Endothelial cell (in vitro differentiated cells): ENCODE measurements at places on chromosomes 1 and 21.

- H3K27me3 ChIP-seq, result no peaks in the 10 kb centered on the region
- no peak overlapping the region for H3K4me3 ChIP-seq
- no peak for DNase-seq
- no peaks in the 10 kb centered on the region for H3K36me3 ChIP-seq
These were observed 232.0 kb upstream of the PLXNA2 start for GRCh38 chr1:208475951-208476845.

GRCh38 chr1:160538985-160539651, 16.1 kb upstream of the SLAMF6 start:
- H3K4me3 ChIP-seq, result no peak overlapping the region
- peak overlapping the region; percentile 100 for H3K27ac ChIP-seq
- DNase-seq, result no peak

DNA sequence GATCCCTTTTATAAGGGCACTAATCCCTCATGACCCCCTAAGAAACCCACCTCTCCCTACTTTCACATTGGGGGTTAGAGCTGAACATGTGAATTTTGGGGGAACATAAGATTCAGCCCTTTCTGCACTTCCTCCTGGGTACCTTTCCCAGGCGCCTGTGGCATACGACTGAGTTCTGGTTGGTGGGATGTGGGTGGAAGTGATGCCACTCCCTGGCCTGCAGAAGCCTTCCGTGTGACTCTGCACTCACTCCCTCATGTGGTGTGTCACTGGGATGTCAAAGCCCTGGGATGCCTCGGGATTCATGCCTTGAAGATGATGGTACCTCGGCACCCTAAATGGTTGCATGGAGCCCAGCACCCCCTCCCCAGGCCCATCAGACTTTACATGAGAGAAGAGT, 28.3 kb upstream of the VASH2 start:
- no peak overlapping the region for H3K27ac ChIP-seq
- H3K27me3 ChIP-seq, result peaks cover 6% of the 10 kb centered on the region
- no peak for DNase-seq
- H3K36me3 ChIP-seq, result peaks cover 8% of the 10 kb centered on the region

DNA sequence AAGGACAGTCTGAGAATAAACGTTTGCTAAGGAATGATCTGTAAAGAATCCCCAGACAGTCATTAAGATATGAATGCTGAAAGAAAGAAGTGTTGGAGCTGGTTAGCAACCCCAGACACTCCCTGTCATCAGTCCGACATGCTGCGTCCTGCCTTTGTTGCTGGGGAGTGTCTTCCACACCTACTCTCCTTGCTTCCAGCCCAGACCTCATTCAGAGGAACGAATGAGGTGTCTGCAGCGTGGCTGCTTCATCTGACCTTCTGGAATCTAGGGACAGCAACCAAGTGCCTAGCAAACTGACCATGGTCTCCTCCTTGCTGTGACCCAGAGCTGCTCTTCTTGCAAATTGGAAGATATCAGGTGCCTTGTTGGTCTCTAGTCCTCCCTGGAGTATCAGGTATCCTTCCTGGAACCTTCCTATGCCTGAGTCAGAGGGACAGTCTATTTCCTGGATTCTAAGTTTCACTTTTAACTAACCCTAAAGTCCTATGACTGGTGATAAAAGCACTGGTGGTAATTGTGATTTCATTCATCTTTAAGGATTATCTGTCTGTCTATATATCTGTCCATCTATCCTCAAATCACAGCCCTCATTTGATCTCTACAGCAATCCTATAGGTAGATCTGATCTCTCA, 45.3 kb downstream of the NFASC start:
- no peak overlapping the region for H3K27ac ChIP-seq
- H3K36me3 ChIP-seq, result no peaks in the 10 kb centered on the region
- H3K4me1 ChIP-seq, result peaks cover 9% of the 10 kb centered on the region
- no peak for DNase-seq

GRCh38 chr1:111218701-111219556, 8.6 kb upstream of the CHI3L2 start:
- H3K36me3 ChIP-seq, result peaks cover 3% of the 10 kb centered on the region
- H3K27ac ChIP-seq, result peak overlapping the region; percentile 80
- peaks cover 76% of the 10 kb centered on the region for H3K4me1 ChIP-seq
- DNase-seq, result no peak

DNA sequence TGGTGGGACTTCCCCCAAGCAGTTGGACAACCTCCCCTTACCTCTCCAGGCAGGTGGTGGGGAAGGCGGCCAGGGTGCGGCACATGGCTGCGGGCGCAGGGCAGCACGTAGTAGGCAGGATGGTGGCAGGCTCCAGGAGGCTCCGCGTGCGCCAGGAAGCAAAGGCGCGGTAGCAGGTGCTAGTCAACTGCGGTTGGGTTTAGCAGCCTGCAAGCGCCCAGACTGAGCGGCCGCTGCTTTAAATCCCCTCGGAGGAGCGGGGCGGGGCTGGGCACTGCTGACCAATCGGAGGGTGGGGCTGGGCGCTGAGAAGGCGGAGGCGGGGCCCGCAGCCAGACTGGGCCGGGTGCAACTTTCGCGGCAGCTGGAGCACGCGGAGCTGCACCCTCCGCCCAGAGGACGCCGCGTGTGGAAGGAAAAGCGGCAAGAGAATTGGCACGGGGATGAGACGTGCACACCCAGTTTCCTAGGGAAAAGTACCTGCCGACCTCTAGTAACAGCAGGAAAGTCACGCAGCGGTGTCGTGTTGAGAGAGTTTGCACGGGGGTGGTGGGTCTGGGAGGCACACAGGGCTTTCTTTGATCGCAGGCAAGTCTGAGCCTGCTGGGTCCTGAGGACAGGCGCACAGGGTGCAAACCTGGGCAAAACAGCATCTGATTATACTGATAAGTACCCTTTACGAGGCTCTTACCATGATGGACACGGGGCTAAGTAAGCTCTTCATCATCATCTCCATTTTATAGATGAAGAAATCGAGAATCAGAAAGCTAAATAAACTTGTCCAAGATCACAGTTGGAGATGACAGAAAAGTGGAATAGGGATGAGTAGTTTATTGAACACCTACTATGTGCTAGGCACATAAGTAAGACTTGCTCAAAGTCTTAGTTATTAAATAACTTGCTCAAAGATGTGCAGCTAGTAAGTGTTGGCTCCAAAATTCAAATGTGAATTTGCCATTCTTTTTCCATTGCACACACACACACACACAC, at the start of gene RGS16:
Gene RGS16 (minus strand): TSS at position 215 of the 990 bp plus-strand sequence. CDS start 130 bp downstream, at position 85.
- H3K27me3 ChIP-seq, result peaks cover 16% of the 10 kb centered on the region
- H3K36me3 ChIP-seq, result peaks cover 4% of the 10 kb centered on the region
- DNase-seq, result peak; percentile 70
- peaks cover 42% of the 10 kb centered on the region for H3K4me1 ChIP-seq
- H3K27ac ChIP-seq, result no peak within 1 kb of the TSS

DNA sequence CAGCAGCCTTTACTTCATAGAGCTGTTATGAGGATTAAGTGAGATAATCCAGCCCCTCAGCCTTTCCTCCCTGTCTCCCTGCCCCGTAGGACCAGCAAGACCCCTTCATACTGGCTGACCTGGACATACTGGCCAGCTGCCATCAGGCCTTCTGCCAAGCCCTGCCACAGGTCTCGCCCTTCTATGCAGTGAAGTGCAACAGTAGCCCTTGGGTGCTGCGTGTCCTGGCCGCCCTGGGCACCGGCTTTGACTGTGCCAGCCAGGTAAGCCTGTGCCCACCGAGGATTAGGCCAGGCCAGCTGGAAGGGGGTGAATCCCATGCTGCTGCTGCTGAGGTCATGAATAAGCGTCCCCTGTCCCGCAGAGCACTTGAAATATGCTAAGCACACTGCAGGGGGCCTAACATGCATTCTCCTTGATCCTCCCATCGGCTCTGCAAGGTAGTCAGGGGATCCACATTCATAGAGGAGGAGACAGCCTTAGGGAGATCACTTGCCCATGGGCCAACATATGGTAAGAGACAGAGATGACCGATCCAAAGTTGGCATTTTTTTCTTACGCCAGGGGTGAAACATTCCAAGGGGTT, 73.3 kb upstream of the TINAGL1 start:
- no peak overlapping the region for H3K4me3 ChIP-seq
- H3K27me3 ChIP-seq, result peaks cover 3% of the 10 kb centered on the region
- H3K27ac ChIP-seq, result no peak overlapping the region

- DNase-seq, result no peak
- no peak overlapping the region for H3K4me3 ChIP-seq
- no peak overlapping the region for H3K27ac ChIP-seq
- peaks cover 2% of the 10 kb centered on the region for H3K27me3 ChIP-seq
- peaks cover 4% of the 10 kb centered on the region for H3K4me1 ChIP-seq
These were observed 16.2 kb upstream of the PLA2G4A start for GRCh38 chr1:186812570-186812969.

- DNase-seq, result no peak
- H3K36me3 ChIP-seq, result no peaks in the 10 kb centered on the region
- H3K27ac ChIP-seq, result no peak overlapping the region
These were observed 12.0 kb downstream of the SLAMF8 start for GRCh38 chr1:159838715-159839114.

DNA sequence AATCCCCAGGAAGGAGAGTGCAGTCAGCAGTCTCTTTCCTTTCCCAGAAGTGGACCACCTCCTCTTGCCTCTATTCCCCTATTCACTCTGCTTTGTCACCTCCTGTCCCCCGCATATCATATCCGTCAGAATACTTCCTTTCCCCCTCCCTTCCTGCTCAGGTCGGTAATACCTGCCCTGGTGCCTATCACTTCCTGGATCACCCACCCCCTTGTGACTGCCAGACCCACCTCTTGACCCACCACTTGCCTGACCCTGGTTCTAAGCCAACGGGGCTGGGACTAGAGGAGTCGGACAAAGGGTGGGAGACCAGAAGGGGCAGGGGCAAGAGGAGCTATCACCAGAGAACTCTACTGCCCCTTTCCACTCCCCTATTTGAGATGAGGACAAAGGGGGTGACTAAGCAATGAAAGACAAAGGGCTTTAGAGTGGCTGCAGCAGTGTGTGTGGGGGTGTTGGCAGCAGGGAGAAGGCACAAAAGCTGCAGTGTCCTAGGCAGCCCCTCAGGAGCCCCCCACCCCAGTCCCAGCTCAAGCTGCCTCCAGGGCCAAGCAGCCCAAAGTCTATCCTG, 1.7 kb upstream of the ADAMTS4 start:
- peaks cover 9% of the 10 kb centered on the region for H3K27me3 ChIP-seq
- peak overlapping the region; percentile 98 for H3K27ac ChIP-seq
- H3K4me1 ChIP-seq, result peaks cover 78% of the 10 kb centered on the region
- H3K36me3 ChIP-seq, result peaks cover 13% of the 10 kb centered on the region
- DNase-seq, result no peak

GRCh38 chr1:1117469-1117831, 1.6 kb upstream of the C1orf159 start:
- no peak for DNase-seq
- H3K4me1 ChIP-seq, result peaks cover 11% of the 10 kb centered on the region
- H3K36me3 ChIP-seq, result peaks cover 10% of the 10 kb centered on the region
- H3K27me3 ChIP-seq, result peaks cover 17% of the 10 kb centered on the region
- H3K27ac ChIP-seq, result no peak overlapping the region
- no peak overlapping the region for H3K4me3 ChIP-seq

DNA sequence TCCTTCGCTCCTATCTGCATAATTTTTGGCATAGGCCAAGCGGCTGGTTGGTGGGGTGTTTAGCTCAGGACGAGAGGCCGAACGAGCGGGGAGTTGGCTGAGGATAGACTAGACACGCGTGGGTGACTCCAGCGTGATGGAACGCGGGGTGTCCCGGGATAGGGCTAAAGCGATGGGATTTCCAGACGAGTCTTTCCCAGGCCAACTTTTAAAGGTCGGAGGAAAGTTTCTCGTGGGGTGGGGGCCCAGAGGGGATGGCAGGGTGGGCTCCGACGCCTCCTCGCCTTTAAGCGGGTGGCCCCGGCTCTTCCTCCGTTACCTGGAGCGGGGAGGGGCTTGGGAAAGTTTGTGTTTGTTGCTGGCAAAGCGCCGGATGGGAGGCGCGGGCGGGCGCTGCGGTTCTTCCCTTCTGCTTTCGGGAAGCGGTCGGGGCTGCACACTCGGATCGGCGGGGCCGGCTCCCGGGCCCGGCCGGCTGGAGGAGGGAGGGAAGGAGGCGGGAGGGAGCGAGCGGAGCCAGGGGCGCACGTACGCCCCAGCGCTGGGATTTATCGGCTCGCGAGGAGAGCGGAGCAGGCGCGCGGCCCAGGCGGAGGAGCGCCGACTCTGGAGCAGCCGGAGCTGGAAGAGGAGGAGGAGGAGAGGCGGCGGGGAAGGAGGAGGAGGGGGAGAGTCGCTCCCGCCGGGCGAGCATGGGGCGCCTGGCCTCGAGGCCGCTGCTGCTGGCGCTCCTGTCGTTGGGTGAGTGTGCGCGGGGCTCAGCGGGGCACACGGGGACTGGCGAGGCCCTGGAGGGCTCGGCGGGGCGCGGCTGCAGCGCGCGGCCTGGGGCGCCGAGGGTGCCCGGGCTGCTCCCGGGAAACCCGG, at the start of gene PTGFRN:
Gene PTGFRN (plus strand): TSS at position 405 of the 867 bp plus-strand sequence. CDS start 288 bp downstream, at position 693.
- DNase-seq, result peak; percentile 67
- H3K4me3 ChIP-seq, result peak within 1 kb of the TSS; percentile 95
